ENCODE measurements at places on chromosomes 12 and 14.

DNA sequence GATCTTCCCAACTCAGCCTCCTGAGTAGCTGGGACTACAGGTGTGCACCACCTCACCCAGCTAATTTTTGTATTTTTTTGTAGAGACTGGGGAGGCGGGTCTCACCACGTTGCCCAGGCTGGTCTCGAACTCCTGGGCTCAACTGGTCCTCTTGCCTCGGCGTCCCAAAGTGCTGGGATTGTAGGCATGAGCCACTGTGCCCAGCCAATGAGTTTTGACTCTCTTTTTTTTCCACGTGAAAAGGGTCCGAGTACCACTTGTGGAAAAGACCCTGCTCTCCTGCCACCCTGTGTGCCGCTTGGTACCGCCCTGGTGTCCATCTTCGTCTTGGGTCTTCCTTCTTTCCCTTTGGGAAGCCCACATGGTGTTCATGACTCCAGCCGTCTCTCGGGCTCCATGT is 17.6 kb downstream of the TEDC1 start:
- no peak for DNase-seq

GRCh38 chr14:36442824-36443241 is 77.2 kb downstream of the NKX2-1 start:
- DNase-seq, result no peak

DNA sequence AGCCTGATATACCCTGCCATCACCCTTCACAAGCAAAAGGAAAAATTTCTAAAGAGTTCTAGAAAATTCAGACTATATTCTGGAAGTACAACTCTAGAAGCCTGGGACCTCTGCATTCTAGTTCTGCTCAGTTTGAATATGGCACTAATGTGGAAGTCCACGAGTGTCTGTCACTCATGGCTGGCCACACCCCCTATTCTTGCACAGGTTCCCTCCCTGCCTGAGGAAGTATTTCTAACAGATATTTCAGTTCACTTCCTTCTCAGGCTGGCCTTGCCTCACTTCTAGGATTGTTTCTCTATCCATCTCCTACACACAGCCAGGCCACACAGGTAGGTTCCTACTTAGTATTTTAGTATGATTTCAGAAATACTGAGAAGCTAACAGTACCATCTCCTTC is 67.4 kb downstream of the PHLDA1 start:
- no peak for DNase-seq

GRCh38 chr12:127448906-127449305 is 818.1 kb upstream of the TMEM132C start:
- DNase-seq, result no peak

DNA sequence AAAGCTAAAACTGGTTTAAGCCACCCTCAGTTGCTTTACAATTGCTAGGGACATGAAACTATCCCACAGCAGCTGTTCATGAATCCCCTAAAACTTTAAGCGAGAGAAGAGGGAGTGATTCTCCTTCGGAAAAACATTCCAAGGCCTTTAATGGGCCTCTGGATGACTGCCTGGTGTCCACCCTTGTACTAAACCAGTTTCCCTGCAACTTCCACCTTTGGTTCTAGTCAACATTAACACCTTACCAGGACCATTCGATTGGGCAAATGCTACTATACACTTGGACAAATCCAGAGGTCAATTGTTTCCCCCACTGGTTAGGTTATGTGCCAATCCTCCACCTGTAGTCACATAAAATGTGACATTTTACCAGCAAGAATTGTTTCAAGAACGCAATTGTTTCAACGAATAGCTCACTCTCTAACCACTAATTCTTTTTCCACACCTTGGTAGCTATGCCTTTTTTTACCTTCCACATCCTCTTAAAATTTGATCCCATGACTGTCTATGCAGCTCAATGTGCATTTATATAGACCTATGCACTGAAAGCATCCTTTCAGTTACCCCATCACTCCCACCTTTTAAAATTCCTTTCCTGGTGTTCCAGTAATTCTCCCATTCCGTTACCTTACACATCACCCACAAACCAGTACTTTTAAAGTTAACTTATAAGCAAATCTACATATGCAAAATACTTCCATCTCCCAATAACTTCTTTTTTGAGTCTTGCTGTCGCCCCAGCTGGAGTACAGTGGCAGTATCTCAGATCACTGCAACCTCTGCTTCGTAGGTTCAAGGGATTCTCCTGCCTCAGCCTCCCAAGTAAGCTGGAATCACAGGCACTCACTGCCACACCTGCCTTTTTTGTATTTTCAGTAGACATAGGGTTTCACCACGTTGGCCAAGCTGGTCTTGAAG is 3.6 kb downstream of the UBC start:
- no peak for DNase-seq

DNA sequence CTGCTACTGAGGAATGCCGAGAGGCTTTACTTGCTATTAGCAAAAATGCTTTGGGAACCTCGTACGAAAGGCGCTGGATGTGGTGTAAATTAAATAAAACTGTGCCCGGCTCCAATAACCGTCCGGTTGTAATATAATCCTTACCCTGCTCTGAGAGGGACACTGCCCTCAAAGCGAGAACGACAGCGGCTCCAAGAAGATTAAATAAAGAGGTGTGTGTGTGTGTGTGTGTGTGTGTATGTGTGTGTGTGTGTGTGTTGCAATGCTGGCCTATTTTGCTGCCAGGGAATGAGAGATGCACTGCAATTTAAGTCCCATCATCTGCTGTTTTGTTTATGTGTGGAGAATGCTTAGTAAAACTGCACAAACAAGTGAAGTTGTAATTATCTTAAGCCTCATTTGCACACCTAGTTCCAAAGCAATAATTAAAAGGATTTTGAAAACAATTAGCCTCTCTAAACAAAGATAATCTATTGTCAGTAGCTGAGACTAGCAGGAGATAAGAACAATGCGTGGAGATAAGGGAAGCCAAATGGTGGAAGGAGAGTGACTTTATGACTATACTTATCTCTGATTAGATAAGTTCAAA is 1.2 kb upstream of the SIX1 start:
- DNase-seq, result no peak

All from renal cortex interstitium (tissue), 15 donors.